Stromal cell of bone marrow (primary cell): ENCODE measurements at places on chromosomes 2 and 18.
A peak's percentile ranks its signal among the peaks of the same experiment; 100 is the strongest.

DNA sequence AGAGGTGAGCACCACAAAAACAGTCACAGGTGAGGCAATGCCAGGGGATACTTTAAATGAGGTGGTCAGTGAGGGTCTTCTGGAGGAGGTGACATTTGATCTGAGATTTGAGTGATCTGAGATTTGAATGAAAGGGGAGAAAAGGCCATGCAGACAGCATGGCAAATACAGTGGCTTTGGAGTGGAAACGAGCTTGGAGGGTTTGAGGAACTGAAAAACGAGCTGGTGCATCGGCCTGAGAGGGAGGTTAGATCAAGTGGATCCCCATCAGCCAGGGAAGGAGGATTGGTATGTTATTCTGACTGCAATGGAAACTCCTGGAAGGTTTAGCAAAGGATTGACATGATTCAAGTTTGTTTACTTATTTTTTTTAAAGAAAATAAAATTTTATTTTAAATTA, 245.1 kb downstream of the KCNS3 start:
- no peak for DNase-seq

GRCh38 chr2:26615860-26616705, 25.1 kb downstream of the CIB4 start:
- DNase-seq, result no peak

- DNase-seq, result no peak
Observed at GRCh38 chr2:9114458-9114857, 92.2 kb upstream of the ASAP2 start.

GRCh38 chr2:145657265-145657664, 1137.3 kb upstream of the ZEB2 start:
- DNase-seq, result no peak

- DNase-seq, result no peak
Observed at GRCh38 chr2:26460613-26461031, 17.3 kb downstream of the OTOF start.

DNA sequence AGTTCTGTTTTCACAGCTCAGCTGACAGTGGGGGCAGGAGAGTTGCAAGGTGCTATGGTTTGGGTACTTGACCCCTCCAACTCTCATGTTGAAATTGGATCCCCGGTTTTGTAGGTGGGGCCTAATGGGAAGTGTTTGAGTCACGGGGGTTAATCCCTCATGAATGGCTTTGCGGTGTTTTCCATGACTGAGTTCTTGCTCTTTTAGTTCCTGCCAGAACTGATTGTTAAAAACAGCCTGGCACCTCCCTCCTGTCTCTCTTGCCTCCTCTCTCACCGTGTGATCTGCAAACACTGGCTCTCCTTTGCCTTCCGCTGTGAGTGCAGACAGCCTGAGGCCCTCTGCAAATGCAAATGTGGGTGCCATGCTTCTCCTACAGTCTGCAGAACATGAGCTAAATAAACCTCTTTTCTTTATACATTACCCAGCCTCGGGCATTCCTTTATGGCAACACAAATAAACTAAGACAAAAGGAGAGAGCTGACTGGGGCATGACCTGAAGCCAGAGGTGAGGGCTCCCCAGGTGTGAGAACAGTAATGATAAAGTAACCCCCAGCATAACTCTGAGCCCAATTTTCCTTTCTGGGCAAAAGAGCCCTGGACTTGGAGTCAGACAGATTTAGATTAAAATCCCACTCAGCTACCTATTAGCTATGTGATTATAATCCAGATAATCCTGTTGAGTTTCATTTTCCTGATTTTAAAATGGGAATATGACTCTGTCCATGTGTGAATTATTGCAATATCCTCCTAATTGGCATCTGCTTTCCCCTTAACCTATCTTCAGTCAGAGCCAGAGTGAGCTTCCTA, 64.9 kb upstream of the CAPN13 start:
- DNase-seq, result no peak

- no peak for DNase-seq
Observed at GRCh38 chr2:84643991-84644390, 127.7 kb downstream of the DNAH6 start.

DNA sequence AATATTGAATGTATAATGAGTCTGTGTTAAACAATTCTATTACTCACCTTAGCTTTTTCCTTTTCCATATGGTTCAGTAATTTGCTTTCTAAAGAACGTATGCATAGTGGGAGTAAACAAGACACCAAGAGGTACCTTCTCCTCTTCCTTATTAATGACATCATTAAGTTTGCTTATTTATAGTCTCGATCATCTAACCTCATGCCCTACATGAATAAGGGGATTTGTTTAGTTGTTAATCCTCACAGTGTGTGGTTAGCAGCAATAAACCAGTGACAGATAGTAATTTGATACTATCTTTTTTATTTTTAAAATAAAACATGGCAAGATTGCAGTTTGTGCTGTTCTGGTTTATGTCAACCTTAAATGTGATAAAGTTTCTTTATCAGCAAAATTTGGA, 69.7 kb downstream of the COBLL1 start:
- no peak for DNase-seq

DNA sequence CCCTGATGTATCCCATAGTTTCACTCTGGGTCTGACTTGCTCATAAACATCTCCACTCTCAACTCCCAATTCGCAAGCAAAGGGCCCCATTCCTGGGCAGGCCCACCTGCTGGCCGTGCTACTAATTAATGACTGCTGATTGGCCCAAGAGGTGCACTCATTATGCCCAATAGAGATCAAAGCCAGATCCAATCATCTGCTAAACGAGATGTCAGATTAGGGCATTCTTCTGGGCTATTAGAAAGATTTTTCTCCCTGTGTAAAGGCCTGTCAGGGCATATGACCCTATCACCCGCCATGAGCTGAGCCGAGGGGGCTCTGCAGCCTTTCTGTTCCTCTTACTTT, 103.4 kb upstream of the HAAO start:
- no peak for DNase-seq

- no peak for DNase-seq
Observed at GRCh38 chr2:44053456-44053855, 57.7 kb upstream of the LRPPRC start.

DNA sequence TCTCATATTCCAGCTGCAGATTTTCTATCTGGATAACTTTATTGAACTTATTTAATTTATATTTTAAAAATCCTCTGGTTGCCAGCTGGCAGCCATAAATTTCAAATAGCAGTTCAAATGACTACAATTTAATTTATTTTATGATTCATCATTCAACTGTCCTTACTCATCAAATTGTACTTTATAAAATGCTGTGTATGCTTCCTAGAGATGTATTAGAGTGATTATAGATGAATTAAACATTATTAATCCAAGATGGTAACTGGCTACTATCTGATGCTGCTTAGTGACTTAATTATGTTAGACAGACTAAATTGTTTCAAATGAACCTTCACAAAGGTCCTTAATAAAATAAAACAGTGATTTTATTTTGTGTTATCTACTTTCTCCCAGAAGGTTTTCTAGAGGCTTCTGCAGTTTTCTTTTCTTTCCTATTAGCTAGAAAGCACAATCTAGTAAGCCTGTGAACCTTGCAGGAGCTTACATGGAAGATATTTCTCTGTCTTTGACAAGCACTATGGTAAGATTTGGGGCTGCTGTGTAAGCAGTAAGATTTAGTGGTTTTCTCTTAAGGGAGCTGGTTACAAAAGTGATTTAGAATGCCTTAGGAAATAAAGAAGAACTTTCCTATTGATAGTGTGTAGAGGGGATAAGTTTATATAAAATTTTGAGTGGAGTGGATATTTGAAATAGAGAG, 322.3 kb downstream of the FSIP2 start:
- DNase-seq, result no peak

DNA sequence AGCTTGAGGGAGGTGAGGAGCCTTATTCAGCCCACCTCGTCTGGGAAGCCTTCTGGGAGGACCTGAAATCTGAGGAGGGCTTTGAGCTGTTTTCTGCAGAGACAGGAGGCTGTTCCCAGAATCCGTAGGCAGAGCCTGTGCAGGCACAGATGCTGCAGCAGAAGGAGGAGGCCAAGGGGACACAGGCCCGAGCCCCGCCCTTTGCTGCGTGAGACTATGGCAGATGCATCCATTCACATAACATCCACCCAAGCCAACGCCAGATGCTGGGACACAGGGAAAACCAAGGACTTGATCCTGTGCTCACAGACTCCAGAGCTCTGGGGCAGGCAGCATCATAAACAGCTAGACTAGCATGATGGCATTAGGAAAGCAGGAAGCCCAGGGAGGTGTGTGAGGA, 98.2 kb downstream of the KCNF1 start:
- DNase-seq, result no peak

DNA sequence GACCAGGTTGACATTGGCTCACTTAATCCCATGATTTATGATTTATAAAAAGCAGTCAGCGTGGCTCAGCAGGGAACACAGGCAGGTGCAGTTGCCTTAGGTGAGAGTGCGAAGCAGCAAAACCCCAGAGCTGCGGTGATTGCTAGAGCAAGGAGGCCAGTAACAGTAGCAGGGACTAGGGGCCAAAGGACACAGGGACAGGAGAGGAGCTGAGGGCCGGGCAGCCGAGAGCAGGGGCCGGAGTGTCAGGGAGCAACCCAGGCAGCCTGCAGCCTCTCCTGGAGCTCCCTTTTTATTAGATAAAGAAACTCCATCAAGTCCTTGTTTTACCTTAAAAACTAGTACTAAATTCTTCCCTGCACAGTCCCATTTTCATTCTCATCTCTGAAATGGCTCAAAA, 4.3 kb downstream of the MC2R start:
- DNase-seq, result no peak

- no peak for DNase-seq
Observed at GRCh38 chr2:2238726-2239269, 92.3 kb downstream of the MYT1L start.

- DNase-seq, result no peak
Observed at GRCh38 chr2:144548088-144548487, 28.2 kb upstream of the ZEB2 start.

GRCh38 chr2:239180526-239181073, 220.2 kb downstream of the HDAC4 start:
- no peak for DNase-seq

DNA sequence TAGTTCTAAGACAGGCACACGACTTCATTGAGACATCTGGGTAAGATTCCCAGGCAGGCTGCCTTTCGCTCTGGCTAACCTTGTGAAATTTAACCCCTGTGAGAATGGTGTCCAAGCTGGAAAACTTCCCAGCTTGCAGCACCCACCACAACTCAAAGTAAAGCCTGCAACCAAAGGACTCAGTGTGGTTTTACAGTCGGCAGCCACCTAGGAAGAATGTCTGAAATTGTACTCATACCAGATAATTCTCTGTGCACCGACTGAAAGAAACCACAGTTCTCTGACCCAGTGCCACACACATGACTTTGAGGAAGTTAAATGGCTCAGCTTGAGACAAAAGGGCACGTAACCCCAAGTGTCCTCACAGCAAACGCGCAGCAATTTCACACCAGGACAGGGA, 125.7 kb downstream of the RBMS1 start:
- peak; percentile 80 for DNase-seq

DNA sequence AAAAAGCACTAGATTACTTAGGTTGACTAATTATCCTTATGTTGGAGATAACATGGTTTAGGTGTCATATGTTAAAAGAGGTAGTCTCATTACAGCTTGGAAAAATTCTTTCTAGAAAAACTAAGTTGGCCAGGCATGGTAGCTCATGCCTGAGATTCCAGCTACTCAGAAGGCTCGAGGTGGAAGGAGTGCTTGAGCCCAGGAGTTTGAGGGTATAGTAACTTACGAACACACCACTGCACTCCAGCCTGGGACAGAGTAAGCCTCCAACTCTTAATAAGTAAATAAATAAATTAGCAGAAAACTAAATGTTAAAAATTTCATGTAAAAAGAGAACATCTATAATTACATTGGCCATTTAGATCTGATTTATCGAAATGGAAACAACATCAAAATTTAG, 177.2 kb downstream of the NR4A2 start:
- no peak for DNase-seq

DNA sequence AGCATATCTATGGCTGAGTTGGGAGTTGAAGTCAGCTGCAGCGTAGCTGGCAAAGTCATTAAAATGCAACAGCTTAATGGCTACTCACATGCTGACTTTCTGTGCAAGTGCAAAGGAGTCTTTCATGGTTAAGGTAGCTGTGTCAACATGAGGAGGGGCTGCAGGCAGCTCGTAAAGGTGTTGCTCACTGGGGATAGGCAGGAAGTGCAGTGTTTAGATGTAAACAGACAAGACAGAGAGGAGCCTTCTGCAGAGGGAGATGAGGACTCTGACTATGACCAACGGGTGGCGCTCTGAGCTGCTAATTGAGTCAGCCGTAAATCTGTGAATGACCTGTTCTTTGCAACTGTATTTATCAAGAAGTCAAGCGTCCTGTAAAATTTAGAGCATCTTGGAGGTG, 22.3 kb upstream of the CAVIN2 start:
- no peak for DNase-seq

GRCh38 chr2:43488737-43489136, 107.1 kb downstream of the THADA start:
- DNase-seq, result no peak

GRCh38 chr2:241561832-241562231, 3.3 kb downstream of the BOK start:
- DNase-seq, result peak; percentile 54

- no peak for DNase-seq
Observed at GRCh38 chr2:7952046-7952745, 729.7 kb upstream of the ID2 start.

GRCh38 chr2:130845505-130846085, 8.9 kb downstream of the ARHGEF4 start:
- DNase-seq, result no peak

DNA sequence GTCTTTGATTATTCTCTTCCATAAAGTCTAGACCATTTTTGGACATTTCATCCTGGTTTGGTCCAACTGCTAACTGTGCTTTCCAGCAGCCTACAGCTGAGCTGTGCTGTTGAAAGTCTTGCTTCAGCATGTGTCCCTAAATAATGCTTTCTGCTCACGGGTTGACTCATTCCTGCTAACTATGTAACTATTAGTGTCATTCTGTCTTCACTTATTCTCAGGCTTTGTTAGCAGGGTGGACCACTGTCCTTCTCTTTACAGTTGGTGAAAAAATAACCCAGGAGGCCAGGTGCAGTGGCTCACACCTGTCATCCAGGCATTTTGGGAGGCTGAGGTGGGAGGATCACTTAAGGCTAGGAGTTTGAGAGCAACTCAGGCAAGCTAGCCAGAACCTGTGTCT, 8.9 kb downstream of the ADAM23 start:
- DNase-seq, result no peak

GRCh38 chr2:216644842-216645635, 11.8 kb downstream of the IGFBP2 start:
- no peak for DNase-seq

DNA sequence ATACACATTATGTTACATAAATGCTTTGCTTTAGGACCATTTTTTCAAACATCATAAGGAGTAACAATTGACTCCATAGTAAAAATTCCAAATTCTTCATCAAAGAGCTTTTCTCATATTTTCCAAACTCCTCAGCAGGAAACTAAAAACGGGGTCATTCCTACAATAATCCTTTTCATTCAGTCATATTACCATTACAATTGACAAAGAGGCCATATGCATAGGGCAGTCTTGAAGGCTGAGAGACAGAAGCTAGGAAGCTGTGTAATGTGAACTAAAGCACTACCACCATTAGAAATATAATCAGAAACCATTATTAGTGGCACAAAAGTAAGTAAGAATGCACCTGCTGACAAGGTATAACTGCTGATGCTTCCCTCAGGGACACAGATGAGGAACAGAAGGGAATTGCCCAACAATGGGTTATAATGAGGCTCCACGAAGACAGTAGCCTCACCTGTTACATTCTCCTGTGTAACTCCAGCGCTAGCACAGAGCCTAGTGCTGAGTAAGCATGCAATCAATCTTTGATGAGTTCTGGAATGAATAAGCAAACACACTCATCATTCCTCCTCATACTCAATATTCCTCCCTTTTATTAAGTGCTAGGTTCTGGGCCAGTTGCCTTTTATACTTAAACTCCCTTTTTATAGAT, 942.3 kb downstream of the CPS1 start:
- no peak for DNase-seq

- no peak for DNase-seq
Observed at GRCh38 chr2:181152226-181152625, 171.8 kb downstream of the UBE2E3 start.
